ENCODE measurements at places on chromosomes 2 and 18.
A peak's percentile ranks its signal among the peaks of the same experiment; 100 is the strongest.

- DNase-seq = no peak
These were observed 177.5 kb downstream of the INO80D start for GRCh38 chr2:205908212-205909183.

- no peak for DNase-seq
These were observed 4.6 kb upstream of the DNAJC5G start for GRCh38 chr2:27270670-27271069.

GRCh38 chr18:53943326-53943860, 281.1 kb downstream of the MBD2 start:
- no peak for DNase-seq

DNA sequence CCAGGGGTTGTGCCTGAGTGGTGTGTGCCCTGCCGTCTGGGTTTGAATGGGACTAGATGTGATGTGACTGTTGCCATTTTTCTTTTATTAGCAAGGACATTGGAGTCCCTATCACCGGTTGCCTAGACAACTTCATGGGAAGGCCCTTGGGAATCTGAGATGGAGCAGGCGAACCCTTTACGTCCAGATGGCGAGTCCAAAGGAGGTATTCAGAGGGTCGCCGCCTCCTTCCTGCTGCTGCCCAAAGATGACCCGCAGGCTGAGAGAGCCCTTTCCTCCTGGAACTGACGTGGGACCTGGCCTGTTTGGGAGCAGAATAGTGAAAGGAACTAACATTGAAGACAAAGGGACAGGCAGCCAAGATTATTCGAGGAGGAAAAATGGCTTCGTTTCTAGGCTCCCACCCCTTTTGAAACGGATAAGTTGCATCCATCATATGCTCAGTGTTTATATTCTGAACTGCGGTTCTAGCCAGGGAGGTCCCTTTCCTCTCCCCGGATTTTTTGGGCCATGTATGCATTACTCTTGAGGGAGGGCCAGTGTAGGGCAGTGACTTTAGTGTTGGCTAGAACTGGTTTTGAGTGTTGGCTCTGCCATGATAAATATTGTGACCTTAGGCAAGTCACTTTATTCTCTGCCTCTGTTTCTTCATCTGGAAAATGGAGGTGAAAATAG, 673 bp downstream of the CENPO start:
- DNase-seq = peak; percentile 14

DNA sequence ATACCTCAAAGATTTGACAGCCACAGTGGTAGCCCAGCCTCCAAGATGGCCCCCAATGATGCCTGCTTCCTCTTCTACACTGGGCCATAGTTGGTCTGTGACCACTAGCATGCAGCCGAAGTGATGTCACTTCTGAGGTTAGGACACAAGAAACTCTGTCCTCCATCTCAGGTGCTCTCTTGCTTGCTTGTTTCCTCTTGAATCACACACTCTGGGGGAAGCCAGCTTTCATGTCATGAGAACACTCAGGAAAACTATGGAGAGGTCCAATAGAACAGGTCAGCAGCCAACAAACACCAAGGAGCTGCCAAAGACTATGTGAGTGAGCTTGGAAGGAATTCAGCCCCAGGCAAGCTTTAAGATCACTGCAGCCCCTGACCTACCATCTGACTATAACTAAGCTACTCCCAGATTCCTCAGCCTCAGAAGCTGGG, 3.3 kb upstream of the ADAM17 start:
- no peak for DNase-seq

GRCh38 chr2:16537347-16537746, 128.3 kb downstream of the CYRIA start:
- DNase-seq = no peak

DNA sequence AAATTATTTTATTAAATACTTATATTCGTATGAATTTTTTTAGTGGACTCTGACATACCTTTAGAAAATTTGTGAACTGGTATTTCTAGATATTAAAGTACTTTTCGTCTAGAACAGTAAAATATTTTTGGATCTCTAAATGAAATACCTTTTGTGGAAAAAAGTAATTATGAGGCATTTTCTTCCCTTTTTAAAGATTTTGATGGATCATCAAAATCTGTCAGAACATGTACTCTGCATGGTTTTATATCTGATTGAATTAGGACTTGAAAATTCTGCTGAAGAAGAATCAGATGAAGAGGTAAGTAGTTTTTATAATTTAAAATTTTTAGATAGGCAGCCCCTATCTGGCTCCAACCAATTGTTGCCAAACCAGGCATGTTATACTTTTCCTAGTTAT, 118.8 kb downstream of the UBR3 start:
- DNase-seq = no peak

GRCh38 chr18:46373791-46374190, 269.6 kb downstream of the HAUS1 start:
- no peak for DNase-seq

Measured in RCC 7860 (cell line).